ENCODE measurements at places on chromosomes 2 and 18.

DNA sequence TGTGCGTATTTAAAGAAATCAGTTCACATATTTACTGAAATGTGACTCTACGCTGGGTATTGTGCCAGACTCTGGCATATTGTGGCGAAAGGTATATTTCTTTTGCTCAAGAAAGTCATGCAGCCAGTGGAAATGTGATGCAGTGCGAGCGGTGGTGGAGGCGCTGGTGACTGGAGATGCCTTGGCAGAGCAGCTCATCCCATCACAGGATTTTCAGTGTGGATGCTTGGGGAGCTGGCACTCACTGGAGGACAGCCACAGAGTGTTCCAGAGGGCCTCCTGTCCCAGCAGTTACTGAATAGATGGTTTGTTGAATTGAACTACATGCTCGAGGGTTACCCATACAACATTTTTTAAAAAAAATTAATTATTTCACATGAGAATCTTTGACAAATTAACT, 117.6 kb downstream of the ZNF407 start:
- no peak for DNase-seq

- DNase-seq = no peak
Measured at GRCh38 chr2:63698786-63699548, 110.2 kb downstream of the MDH1 start.

DNA sequence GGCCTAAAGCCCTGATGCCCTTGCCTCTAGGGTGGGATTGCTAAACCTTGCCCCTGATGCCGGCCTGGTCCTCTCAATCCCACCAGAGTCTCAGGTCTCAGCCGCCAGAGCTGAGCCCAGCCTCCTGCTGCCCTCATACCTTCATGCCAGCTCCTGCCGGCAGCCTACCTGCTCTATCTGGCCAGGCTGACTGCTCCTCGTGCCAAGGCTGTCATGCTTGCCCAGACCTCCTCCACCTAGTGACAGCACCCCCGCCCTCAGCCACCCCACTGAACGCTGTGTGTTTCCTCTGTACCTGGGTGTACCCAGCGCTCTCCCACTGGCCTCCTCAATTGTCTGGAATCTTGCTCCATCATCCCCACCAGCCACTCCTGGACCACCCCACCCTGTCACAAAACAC, 120.1 kb downstream of the CACNB4 start:
- DNase-seq = no peak

DNA sequence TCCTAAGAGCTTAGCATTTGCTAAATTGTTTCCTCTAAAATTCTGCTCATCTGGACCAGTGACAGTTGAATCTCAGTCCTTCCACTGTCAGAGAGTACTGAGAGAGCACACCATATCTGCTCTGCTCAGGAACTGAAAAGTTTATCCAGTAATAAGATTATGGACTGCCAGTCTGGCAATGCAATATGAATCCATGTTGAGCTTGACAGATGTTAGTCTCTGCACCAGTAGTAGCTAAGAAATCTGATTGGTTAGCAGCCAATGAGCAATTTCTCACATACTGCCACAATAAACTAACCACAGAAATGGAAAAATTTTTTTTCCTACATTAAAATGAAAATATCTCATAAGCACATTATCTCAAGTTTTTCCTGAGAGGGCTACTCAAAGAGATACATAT, 2.3 kb downstream of the PRKD3 start:
- DNase-seq = no peak

GRCh38 chr2:127055786-127056076, 51.2 kb downstream of the BIN1 start:
- DNase-seq = no peak

DNA sequence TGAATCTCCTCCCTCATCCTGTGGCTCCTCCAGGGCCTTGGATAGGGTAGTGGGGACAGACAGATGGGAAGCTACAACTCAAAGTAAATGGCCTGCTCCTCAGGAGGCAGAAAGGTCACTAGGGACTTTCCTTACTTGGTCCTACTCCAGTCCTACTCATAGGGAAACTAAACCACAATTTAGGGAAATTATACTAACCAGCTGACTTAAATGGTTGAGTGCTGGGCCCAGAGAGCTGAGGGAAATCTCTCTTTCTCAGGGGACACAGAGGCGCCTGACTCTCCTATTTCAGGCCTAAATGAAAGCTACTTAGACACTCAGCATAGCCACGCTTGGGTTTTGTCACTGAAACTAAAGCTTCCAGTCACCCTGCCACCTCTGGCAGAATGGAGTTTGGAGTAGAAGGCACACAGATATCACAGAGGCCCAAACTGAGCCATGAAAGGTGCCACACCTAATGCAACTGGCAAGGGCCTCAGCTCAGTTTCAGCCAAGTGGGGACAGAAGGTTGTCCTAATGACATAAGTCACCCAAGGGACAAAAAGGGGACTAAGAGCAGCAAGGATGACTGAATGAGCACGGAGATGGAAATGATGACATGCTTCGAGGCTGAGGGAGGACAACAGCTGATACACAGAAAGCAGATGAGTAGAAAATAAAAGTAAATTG, 24.0 kb downstream of the CERKL start:
- DNase-seq = no peak

DNA sequence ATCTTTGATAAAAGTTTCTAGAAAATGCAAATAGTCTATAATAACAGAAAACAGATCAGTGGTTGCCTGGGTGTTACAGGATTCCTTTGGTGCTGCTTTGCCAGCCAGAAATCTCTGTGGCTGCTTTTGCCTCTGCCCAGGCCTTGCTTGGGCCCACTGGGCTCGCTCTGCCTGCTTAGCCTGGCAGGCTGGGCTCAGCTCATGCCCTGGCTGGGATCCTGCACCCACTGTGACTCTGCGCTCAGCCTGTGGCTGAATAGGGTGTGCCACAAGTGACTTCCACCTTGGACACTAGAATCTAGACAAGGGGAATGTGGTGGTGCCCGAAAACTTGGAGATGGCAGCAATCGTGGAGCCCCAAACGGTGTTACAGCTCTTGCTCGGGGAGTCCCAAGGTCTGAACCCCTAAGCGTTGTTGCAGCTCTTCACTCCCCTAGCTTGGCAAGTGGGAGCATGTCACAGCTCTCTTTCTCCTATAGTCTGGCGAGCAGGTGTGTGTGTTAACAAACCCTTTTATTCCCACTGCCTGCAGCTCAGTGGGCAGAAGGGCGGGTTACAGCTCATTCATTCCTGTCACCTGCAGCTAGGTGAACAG, 50.9 kb downstream of the FBXO48 start:
- DNase-seq = no peak

GRCh38 chr2:45178854-45179253, 169.6 kb upstream of the SIX2 start:
- no peak for DNase-seq

DNA sequence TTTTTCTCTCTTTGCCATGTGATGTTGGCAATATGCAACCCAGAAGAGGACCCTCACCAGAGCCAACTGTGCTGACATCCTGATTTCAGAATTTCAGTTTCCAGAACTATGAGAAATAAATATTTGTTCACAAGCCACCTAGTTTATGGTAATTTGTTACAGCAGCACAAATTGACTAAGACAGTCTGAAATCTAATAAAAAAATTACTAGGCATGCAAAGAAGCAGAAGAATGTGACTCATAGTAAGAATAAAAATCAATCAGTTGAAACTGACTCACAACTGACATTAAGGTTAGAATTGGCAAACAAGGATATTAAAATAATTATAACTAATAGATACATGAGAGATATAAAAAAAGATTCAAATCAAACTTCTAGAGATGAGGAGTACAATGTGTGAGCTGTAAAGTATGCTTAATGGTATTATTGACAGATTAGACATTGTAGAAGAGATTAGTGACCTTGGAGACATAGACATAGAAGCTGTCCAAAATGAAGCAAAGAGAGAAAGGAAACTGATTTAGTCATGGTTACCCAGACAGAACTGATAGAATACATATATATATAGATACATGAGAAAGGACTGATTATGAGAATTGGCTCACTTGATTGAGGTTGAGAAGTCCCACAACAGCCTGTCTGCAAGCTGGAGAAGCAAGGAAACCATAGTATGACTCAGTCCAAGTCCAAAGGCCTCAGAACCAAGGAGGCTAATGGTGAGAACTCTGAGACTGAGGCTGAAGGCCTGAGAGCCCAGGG, 27.8 kb upstream of the TTC39C start:
- DNase-seq = peak; percentile 31

GRCh38 chr18:42707080-42707479, 408.4 kb downstream of the RIT2 start:
- DNase-seq = no peak

GRCh38 chr18:23631746-23632145, 31.0 kb downstream of the ANKRD29 start:
- DNase-seq = no peak

- no peak for DNase-seq
Measured at GRCh38 chr2:120444691-120445240, 98.8 kb downstream of the INHBB start.

- DNase-seq = no peak
Measured at GRCh38 chr2:217283460-217283859, 423.6 kb upstream of the TNP1 start.

- DNase-seq = no peak
Measured at GRCh38 chr2:20015482-20016083, 3.1 kb upstream of the MATN3 start.

- DNase-seq = no peak
Measured at GRCh38 chr2:54432251-54433015, 23.7 kb upstream of the SPTBN1 start.

GRCh38 chr2:68653034-68653433, 9.7 kb downstream of the PROKR1 start:
- peak; percentile 29 for DNase-seq

Measured in stimulated activated CD4-positive, alpha-beta T cell treated with anti-CD3 and anti-CD28 coated beads, Interleukin-1b, Interleukin-23, amount 100 ng/mL, for 48 hours (primary cell).